ENCODE measurements at places on chromosomes 4 and X.

DNA sequence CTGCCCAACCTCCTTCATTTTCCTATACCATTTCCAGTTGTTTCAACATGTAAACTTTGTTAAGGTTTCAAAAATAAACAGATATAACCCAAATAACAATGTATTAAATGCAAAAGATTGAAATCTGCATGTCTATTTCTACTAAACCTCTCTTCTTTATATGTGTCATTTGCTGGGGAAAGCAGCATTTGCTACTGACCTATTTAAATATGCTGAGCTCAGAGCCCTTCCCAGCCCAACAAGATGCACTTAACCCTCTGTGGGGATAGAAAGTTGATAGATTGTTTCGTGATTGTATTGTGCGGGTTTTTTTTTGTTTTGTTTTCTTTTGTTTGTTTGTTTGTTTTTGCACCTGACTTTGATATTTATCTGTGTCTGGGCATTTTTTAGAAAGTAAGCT is 139.5 kb downstream of the UCHL1 start:
- DNase-seq, result no peak

DNA sequence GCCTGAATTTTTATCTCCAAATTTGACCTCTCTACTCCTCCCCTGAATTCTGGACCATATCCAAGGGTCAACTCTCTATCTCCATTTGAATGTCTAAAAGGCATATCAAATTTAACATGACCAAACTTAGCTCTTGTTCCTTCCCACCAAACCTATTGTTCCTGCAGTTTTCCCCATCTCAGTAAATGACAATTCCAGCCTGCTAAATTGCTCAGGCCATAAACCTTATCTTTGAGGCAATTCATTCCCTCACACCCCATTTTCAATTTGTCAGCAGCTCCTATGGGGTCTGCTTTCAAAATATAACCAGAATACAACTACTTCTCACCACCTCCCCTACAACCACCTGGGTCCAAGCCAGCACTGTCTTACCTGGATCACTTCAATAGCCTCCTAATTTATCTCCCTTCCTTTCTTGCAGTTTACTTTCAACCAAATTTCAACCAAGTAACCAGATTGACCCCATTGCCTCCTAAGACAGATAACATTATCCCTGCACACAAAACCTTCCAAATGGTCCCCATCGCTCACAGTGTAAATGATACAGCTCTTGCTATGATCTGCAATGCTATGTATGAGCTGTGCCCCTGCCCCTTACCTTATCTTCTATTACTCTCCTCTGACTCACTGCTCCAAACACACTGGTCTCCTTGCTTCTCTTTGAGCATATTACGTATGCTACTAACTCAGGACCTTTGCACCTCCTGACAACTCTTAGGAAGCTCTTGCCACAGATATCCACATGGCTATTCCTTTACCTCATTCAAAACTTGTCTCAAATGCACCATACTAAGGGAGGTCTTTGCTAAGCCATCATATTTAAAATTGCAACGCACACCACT is 66.0 kb downstream of the CAMK2D start:
- DNase-seq, result no peak

DNA sequence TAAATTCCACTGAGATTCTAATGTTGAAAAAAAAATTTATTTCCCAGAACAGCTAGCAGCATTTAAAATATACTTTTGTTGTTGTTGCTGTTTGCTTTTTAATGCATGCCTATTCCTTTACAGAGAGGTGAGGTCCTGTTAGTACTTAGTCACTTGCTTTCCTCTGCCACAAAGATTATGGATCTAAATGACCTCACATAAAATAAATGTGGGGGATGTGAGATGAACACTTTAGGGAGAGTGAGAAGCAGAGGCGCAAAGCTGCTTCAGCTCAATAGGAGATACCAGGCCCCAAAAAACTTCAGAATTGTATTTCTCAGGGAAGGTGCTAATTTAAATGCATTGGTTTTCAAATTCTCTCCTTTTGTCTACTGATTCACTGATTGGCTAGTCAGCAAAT is 4.0 kb downstream of the LDB2 start:
- DNase-seq, result no peak

DNA sequence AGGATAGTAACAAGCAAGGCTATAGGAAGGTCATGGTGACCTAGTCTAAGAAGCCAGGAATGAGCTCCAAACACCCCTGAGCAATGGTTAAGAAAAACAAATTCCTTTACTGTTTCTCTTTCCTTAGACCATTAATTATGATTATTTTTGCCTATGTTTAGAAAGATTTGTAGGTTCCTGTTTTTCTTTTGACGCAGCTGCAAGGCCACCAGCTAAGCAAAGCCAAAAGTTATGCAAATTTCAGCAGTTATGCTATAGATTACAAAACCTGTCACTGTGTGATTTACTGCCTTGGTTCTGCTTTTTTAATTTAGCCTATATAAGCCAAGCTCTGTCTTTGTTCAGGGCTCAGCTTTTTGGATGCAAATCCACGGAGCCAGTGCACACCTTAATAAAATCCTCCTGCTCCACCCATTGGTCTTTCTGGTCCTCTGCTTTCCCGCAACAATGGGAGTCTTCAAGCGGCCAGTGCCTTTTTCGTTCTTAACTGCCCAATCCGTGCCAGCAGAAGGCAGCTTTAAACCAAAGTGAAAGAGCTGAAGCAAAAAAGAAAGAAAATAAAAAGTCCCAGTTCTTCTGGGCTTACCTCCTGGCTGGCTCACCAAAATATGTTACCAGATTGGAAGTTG is 1.4 kb upstream of the CEP135 start:
- DNase-seq, result no peak

DNA sequence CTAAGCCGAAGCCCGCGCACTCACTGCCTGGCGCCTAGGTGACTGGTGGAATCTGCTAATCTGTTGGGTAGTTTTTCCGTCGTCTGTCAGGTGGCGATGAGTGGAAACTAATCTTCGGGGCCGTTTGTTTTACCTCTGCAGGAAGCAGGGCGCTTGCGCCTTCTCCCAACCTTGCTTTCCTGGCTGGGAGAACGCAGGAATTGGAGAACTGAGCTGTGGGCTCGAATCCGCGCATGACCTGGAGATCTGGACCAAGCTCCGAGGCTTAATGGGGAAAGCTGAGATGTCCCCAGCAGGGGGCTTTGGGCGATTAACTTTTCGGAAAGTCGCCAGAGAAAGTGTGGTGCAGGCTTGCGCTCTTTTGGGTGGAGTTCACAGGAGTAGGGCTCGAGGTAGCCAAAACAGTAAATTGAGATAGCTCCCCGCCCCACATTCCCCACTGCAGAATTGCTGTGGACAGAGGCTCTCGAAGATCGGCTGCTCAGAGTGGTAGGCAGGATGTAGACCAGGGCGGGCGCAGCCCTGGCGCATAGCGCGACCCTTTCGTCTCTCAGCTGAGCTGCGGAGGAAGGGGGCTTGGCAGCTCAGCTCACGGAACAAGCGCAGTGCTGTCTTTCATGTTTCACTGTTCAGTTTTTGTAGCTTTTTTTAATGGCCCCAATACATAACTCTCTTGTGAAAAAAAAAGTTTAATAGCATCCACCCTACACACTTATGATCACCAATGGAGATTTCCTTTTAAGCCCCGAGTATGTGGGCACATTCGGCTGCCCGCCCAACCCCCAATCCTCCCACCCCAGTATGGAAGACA is 2.7 kb upstream of the FGF5 start:
- no peak for DNase-seq
